OCI-M1 (cell line): ENCODE measurements at places on chromosomes 5 and 9.

DNA sequence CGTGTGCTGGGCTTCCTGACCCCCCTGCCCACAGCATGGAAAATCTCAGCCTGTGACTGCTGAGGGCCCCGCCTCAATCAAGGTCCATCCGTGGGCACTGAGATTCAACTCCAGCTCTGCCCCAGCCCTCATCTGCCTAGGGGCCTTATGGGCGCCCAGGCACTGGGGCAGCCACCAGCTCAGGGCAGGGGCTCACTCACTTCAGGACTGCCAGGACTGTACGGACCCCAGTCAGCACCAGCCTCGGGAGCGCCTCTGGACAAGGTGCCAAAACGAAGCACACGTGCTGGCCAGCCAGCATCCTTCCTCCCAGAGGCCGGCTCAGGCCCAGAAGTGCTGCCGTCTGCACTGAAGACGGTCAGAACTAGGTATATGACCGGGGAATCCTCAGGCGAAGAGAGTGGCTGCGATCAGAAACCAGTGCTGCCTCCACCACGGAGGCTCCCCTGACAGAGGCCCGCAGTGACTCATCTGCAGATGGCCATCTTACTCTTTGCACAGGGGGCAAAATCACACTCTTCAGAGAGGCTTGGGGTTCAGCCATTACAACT lies 19.6 kb downstream of the CLPTM1L start:
- DNase-seq, result no peak

DNA sequence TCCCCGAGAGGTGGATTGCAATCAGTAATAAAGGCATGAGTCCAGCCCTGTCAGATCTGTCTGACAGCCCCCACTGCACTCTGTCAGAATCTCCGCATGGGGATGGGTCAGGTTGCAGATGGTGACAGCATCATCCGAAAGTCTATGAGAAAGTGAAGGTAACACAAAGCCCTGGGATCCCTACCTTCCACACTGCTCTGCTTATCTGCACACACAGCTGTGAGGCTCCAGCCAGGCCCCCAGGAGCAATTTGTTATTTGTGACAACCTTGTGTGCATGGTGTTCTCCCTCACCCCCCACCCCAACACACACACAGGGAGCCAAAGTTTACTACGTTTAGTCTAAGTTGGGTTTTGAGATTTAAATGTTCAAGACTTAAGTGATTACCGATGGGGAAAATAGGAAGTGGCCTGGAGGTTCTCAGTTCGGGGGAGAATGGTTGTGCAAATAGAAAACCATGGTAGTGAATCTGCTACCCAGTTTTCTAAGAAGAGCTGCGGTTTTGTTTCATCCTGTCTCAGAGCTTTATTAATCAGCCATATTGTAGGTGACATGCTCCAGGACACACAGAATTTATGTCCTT lies 92.7 kb downstream of the SV2C start:
- peak; percentile 70 for DNase-seq

- DNase-seq, result no peak
These were observed 117.9 kb upstream of the IL6ST start for GRCh38 chr5:56112526-56113121.

GRCh38 chr5:72284559-72285423 lies 35.2 kb downstream of the MRPS27 start:
- peak; percentile 17 for DNase-seq

GRCh38 chr5:87020099-87020934 lies 247.4 kb upstream of the RASA1 start:
- peak; percentile 54 for DNase-seq

DNA sequence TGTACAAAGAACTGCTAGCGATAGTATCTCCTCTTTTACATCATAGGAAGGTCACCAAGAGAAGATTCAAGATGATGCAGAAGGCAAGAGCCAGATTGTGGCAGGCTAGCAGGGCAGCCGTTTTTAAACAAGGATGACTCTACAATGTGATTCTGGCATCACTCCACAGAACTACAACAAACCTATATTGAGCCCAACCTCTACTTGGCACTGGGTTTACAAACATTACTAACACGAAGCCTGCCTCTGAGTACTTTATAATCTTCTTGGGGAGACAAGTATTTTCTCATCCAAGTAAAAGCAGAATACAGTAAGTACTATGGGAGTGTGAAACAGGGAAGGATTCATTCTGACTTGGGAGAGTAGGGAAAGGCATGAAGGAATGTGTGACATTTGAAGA lies 448.6 kb downstream of the ZNF608 start:
- no peak for DNase-seq

GRCh38 chr9:35673132-35674024 lies at the start of gene CA9:
Gene CA9 (plus strand): TSS chr9:35673928. CDS start chr9:35673960, 32 bp downstream.
- no peak for DNase-seq

DNA sequence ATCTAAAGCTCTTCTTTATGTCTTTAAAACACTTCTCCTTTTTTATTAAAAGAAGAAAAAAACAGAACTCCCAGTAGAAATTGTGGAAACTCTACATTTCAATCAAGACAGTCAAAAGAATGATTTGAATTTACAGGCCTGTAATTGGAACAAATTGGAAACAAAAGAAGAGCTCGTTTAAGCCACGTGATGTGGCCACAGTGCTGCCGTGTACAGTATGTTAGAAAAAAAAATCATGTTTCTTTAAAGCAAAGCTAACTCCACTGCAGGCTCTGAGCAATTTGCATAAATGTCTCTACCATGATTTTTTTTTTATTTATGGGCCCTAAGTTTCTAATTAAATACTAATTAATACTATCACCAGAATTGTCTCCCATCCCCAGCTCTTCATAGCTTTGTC lies 325.6 kb downstream of the ZSWIM6 start:
- peak; percentile 5 for DNase-seq

GRCh38 chr9:88723751-88724150 lies 188.8 kb downstream of the NXNL2 start:
- DNase-seq, result no peak

GRCh38 chr9:137488906-137489305 lies 29.8 kb upstream of the NSMF start:
- DNase-seq, result no peak

DNA sequence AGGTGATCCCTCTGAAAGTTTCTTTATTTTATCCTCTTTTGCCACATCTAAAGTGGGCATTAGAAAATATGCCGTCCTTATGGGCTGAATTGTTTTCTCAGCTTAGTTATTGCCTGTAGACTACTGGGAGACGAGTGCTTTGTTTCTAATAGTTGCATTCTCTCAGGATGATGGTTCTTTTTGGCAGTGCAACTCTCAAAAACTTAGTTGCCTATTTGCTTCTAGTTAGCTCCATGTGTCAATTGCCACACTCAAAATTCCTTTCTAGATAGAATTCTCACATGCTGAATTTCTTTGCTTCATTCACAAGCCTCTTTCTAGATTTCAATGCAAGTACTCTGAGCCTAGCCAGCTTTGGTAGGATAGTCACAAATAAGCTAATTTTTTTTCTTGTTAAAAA lies 155.5 kb downstream of the FGF10 start:
- no peak for DNase-seq

- no peak for DNase-seq
These were observed 52.3 kb downstream of the PSD2 start for GRCh38 chr5:139847790-139848507.

DNA sequence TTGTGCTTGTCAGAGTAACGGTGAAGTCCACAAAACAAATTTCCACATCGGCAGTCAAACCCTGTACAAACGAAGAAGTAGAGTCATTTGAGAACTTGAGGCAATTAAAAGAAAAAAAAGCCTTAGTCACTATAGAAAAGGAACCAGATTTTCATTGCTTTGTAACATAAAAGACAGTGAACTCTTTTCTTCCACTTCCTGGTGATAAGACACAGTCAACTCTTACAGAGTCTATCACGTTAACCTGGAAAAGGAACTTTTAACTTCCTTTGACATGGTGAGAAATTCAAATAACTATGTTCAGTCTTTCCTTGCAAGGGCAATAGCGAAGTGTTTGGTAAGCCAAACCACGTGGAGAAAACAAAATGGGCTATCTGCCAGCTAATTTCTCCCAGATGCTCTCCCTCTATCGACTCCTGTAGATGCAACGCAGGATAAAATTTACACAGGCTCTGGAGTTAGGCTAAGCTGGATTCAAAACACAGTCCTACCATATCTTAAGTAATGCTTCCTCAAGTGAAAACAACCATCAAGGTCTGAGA lies 8.9 kb downstream of the ZFAND5 start:
- DNase-seq, result peak; percentile 39

- DNase-seq, result no peak
These were observed 1754.0 kb upstream of the ACO1 start for GRCh38 chr9:30630459-30630858.

DNA sequence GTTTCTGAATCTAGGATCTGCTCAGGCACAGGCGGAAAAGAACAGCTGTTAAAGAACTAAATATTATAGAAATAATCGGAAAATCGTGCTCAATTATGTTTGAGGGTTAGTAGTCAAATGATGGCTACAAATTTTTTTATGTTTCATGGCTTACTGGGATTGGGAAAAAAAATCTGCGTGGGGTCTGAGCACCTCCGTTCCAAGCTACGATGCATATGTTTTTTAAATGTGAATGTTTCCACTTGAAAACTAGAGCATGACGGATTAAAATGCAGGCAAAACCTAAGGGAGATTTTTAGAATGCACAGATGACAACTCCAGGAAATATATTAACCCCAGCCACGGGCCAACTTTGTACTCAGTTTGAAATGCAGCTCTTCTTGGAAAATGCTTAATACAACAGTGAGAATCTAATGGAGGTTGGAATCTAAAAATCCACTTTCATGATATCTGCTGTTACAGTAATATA lies 5.3 kb downstream of the OTP start:
- DNase-seq, result no peak

GRCh38 chr5:171264843-171265242 lies 44.2 kb upstream of the TLX3 start:
- no peak for DNase-seq
